ENCODE measurements at places on chromosomes 13 and 19.

DNA sequence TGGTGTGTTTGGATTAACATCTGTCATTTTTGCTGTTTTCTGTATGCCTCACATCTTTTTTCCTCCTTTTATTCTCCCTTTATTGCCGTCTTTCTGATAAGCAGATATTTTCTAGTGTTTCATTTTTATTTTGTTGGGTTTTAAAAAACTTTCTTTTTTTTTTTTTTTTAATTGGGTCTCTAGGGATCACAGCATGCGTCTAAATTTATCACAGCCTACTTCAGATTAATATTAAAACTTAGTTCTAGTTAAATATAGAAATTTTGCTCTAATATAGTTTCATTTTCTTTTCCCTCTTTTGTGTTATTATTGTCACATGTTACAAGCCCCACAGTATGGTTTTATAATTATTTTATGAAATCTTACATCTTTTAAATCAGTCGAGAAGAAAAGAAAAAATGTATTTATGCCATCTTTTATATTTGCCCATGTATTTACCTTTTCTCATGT, 52.7 kb downstream of the SIPA1L3 start:
- DNase-seq = no peak

GRCh38 chr13:40302351-40302750, 364.1 kb downstream of the FOXO1 start:
- no peak for DNase-seq

- DNase-seq = no peak
These were observed 9.4 kb downstream of the CYTH2 start for GRCh38 chr19:48478339-48479256.

GRCh38 chr13:53759016-53759415, 730.4 kb downstream of the OLFM4 start:
- DNase-seq = no peak

DNA sequence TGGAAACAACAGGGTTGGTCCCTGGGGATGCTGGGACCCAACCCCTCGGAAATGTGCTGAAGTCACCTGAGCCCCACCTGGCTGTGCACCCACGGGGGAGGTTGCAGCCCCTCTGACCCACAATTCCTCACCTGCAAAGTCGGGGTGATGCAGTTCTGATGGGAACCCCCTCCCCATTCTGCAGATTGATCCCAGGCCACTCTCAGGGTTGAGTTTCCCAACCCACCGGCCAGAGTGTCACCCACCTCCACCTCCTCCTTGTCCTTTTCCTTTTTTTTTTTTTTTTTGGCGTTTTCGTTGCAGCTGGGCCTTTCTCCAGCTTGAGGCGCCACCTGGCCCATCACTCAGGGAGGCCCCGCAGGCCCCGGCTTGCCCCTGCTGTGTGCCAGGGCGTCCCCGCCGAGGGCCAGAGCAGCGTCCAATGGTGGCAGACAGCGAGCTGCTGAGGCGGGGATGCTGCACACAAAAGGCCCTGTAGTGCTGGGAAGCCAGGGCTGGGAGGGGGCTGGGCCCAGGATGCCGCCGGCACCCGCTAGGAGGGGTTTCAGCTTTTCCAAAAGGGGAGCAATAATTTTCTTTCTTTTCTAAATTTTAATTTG, 4.6 kb downstream of the PIK3R2 start:
- no peak for DNase-seq

- DNase-seq = no peak
These were observed 1.9 kb upstream of the JUND start for GRCh38 chr19:18283338-18283737.
